Articular chondrocyte of knee joint (primary cell): ENCODE measurements at places on chromosomes 7 and 10. TPM values are rescaled to one million over a fixed set of nuclear protein-coding genes. Genes with fewer than 3 reads are reported as not detected.

COL1A2 gene
- 5,438 and 5,703 TPM in 2 replicates for total RNA-seq

ENO4 gene
- total RNA-seq = 1.1 and 1.2 TPM in 2 replicates

MGAM2 gene
- not detected in 2 replicates for total RNA-seq

CUL1 gene
- total RNA-seq = 58.1 and 65.6 TPM in 2 replicates

NKX1-2 gene
- total RNA-seq = not detected in 2 replicates

DPYSL4 gene
- 2.4 and 6.9 TPM in 2 replicates for total RNA-seq

AKR1D1 gene
- total RNA-seq = not detected in 2 replicates

FAM131B gene
- total RNA-seq = 0.39 and 0.54 TPM in 2 replicates

TDRD1 gene
- total RNA-seq = under 0.01 and 0.26 TPM in 2 replicates

AKR1C1 gene
- 196 and 264 TPM in 2 replicates for total RNA-seq

NPY gene
- total RNA-seq = not detected in 2 replicates

LAMB1 gene
- total RNA-seq = 162 and 222 TPM in 2 replicates

OR6B1 gene
- total RNA-seq = not detected in 2 replicates

HTR5A gene
- total RNA-seq = not detected in 2 replicates

CCDC7 gene
- total RNA-seq = 23.1 and 24.8 TPM in 2 replicates

CARD11 gene
- under 0.01 TPM in 1 of 2 replicates, not detected in the other for total RNA-seq
